GM12864 (cell line): ENCODE measurements at places on chromosomes 16 and 17.

- no peak for DNase-seq
Observed at GRCh38 chr17:10772425-10773380, 31.2 kb downstream of the TMEM238L start.

DNA sequence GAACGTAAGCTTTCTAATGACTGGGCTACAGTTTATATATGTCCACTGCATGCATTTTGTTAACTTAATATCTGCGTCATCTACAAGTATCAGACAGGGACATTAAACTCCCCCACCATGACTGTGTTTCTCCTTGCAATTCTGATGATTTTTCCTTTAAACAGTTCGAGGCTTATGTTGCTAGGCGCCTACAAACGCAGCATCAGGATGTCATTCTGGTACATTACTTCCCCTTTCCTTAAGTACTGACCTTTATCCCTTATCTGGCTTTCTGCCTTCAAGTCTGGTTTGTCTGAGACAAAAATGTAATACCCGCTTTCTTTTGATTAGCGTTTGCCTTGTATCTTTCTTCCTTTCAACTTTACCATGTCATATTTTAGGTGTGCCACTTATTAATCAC lies 362.4 kb downstream of the SLC39A11 start:
- DNase-seq: no peak

DNA sequence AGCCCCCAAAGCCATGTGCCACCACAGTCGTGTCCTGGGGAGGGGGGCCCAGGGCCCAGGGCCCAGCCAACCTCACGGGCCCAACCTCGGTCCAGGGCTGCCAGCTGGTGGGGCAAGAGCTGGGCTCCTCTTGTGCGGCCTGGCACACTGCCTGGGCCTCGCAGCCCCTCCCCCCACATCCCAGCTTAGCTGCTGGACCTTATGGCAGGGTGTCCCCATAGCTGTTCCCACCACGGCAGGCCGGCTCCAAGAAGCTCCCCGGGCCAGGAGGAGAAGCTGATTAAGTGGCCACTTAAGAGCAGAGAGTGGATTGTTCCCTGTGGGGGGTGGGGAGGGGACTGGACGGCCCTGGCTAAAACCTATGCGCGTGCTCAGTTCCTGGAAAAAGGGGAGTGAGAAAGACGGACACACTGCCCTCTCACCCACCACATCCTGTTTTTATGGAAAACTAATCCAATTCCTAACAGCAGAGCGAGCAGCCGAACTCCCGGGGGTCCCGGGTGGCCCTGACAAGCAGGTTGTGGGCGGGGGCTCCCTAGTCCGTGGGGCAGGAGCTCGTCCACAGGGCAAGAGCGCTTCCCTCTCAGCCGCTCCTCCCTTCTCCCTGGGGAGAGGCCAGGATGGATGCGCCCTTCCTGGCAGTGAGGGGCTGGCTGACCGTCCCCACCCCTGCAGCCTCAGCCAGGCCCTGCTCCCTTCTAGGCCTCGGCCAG lies 16.8 kb downstream of the PIEZO1 start:
- DNase-seq: no peak

GRCh38 chr16:71347146-71347545 lies 11.4 kb upstream of the CALB2 start:
- DNase-seq: no peak
